Right renal cortex interstitium (tissue), 3 donors: ENCODE measurements at places on chromosomes 5 and 9.

DNA sequence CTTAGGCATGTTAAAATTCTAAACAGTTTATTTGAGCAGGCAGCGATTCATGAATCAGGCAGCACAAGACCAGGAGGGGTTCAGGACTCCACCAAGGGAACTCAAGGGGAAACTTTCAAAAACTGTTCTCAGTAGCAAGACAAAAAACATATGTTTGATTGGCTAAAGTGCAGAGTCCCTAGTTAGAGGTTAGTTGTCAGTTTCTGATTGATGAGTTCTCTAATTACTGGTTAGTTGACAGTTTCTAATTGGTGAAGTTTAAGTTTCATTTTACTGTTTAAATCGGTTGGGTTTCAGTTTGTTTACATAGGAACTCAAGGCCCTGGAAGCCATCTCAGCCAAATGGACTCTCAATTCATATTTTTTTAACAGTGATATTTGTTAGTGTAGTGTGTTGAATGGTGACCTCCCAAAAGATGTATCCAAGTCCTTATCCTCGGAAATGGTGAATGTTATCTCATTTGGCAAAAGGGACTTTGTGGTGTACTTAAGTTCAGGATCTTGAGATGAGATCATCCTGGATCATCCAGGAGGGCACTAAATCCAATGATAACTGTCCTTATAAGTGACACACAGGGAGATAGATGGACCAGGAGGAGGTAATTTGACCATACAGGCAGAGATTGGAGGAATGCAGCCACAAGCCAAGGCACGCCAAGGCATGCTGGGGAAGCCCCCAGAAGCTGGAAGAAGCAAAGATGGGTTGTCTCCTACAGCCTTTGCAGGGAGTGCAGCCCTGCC is 219.2 kb upstream of the RAI14 start:
- no peak for DNase-seq

GRCh38 chr5:89133129-89133528 is 250.1 kb upstream of the MEF2C start:
- no peak for DNase-seq

DNA sequence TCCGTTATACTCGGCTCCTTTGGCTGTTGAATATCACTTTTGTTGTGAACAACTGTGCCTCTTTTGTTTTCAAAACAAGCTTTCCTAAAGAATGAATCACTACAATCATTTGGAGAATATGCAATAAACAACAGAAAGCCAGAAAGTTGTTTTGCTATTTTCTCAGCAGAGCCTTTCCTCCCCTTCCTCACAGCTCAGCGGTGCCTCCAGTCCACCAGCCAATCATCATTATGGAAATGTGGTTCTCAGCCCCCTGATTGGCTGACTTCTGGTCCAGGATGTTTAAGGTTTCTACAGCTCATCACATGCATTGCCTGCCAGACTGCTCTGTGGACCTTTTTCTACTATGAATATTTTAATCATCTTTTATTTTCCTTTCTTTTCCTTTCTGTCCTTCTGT is 9.1 kb upstream of the ZNF608 start:
- no peak for DNase-seq

DNA sequence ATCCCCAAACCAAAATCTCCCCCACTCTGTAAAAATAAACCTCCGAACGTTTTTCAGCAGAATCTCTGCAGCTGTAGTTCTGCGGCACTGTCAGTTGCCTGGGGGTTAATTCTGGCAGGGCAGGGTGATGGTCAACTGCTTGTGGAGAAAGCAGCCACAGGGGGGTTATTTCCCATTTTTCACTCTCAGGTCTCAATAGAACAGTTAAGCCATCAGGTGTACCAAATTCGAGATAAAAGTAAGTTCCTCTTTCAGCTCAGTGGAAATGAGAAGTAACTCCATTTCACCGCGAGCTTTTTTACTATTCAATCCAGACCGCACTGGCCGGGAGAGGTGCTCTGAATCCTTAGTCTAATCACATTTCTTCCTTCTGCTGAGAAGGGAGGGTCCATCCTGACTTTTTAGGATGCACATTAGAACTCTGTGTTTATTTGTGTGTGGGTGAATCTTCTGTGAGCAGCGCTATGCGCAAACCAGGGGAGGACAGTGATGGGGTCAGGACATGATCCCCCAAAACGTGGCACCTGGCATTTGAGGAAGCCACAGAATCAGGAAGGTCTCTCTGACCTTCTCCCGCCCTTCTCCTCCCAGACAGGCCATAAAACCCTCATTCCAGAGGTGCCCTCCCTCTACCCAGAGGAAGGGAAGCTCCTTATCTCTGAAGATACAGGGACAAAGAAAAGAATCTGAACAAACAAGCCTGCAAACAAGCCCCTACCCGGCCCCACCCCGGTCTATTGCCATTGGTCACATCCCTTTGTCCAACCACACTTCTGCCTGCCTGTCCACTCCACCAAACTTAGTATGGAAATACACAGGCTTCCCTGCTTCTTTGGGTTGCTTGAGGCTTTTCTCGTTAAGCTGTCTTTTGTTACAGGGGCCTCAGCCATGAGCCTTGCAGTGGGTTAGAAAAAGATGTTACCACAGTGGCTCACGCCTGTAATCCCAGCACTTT is 229.0 kb downstream of the ROR2 start:
- no peak for DNase-seq

DNA sequence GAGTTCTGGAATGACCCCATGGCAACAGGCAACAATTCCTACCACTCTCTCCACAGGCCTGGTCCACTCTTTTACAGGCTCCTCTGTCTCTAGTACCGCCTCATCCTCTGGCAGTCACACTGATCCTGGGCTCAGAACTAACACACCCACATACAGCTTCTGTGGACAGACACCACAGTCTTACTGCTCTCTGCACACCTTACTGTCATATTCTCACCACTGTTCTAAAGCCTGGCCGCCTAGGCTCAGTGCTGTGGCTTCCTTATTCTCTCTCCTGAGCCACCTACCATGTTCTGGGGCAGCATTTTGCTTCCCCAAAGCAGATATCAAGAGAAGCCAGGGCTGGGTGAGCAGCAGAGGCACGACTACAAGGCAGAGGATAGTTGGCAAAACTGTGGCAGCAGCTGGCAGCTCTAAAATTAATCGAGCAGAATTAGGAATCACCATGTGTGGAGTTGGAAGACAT is 14.8 kb downstream of the REEP5 start:
- no peak for DNase-seq

DNA sequence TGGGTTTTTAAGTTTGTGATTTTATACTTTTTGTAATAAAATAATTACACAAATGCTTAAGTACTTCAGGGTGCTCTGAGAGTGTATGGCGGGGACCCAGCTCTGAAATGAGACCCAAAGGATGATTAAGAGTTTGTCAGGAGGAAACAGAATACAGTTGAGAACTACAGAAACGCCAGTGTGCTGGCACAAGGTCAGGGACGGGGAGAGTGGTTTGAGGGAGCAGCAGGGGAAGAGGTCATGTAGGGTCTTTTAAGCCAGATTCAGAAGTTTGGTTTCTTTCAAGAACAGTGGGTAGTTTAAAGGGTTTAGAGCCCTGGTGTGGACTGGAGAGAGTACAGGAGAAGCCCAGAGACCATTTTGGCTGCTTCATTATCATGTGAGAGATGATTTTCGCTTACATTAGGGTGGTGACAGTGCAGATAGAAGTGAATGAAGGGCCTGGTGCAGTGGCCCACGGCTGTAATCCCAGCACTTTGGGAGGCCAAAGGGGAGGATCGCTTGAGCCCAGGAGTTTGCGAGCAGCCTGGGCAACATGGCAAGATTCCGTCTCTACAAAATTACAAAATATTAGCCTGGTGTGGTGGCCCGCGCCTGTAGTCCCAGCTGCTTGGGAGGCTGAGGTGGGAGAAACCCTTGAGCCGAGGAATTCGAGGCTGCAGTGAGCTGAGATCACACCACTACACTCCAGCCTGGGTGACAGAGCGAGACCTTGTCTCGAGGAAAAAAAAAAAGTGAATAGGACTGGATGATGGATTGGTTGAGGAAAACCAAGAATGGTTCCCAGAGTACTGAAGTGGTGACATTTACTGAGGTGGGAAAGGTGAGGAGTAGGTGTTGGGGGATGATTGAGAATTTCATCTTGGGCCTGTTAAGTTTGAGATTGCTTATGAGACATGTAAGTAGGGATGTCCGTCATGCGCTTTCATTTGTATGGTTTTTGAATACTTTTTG is 1.4 kb upstream of the ETF1 start:
- no peak for DNase-seq

GRCh38 chr5:136043551-136043950 is 14.8 kb downstream of the TGFBI start:
- DNase-seq = no peak

GRCh38 chr5:172633403-172633970 is 7.6 kb upstream of the NEURL1B start:
- DNase-seq = no peak

DNA sequence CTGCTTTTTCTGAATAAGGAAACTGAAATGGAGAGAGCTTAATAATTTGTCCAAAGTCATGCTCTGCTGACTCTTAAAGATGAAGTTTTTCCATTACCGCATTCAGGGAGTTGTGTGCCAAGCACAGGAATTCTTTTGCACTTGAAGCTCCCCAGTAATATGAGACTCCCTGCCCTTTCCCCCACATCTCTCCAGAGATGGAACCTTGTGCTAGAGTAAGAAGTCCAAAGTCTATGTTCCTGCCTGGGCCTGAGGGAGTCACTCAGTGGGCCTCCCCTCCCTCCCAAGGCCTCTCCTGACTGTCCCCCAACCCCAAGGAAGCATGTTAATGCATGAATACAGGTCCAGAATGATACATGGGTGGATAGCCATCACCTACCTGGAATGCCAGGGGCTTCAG is 173.3 kb upstream of the SEMA6A start:
- DNase-seq = no peak

GRCh38 chr9:109705515-109705914 is 74.5 kb upstream of the PALM2AKAP2 start:
- DNase-seq = no peak
